Transverse colon (tissue), 4 donors: ENCODE measurements at places on chromosomes 3 and 15. TPM values are rescaled to one million over a fixed set of nuclear protein-coding genes. Genes with fewer than 3 reads are reported as not detected.
A peak's percentile ranks its signal among the peaks of the same experiment; 100 is the strongest.

Gene ARRDC4
- total RNA-seq: 35.9 TPM

Gene ROBO1
- total RNA-seq: 7.6 TPM

Gene HTR3C
- 0.48 TPM for total RNA-seq

Gene VGLL3
- total RNA-seq: 3.8 TPM

Gene ARGFX
- not detected for total RNA-seq

Gene BCHE
- total RNA-seq: 11.3 TPM

Gene CCR9
- total RNA-seq: 0.14 TPM

Gene SOX14
- total RNA-seq: not detected

Gene IL5RA
- total RNA-seq: 0.27 TPM

Gene FETUB
- not detected for total RNA-seq

- H3K27me3 ChIP-seq: no peaks in the 10 kb centered on the region
- no peak for DNase-seq
- peaks cover 8% of the 10 kb centered on the region for H3K4me1 ChIP-seq
- no peaks in the 10 kb centered on the region for H3K36me3 ChIP-seq
Measured at GRCh38 chr15:39473298-39473947, 107.5 kb upstream of the THBS1 start.

DNA sequence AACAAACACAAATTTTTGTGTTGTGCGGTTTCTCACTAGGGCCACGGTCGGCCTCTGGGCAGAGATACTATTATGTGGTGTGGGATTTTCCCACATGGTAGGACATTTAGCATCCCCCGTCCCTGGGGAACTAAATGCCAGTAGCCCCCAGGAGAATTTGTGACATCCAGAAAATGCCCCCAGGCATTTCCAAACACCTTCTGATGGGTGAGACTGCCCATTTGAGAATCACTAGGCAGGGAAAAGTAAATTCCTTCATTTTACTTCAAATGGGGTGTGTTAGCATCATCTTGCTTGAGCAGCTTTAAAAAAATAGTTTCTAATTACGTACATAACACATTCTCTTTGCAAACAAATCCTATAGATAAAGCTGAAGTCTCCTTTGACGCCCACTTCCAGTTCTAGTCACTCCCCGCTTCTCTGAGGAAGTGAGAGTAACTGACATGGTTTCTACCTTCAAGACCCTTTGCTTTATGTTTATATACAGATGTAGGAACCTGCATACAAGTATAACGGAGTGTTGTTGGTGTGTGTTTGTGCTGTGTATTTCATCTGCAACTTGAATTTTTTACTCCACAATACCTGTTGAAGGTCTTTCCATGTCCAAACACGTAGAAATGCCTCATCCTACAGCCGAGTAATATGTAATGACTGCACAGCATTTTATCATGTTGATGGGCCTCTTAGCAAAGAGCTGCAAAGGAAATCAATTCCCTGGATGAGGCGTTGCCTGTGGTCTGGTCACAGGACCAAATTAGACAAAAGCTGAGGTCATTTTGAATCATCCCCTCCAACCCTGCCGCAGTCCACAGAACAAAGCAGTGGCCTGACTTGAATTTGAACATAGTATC lies 31.4 kb upstream of the ZBTB38 start:
- H3K27me3 ChIP-seq: no peaks in the 10 kb centered on the region
- peaks cover 15% of the 10 kb centered on the region for H3K4me1 ChIP-seq
- no peaks in the 10 kb centered on the region for H3K36me3 ChIP-seq
- no peak for DNase-seq
- no peak overlapping the region for H3K4me3 ChIP-seq
- no peak overlapping the region for H3K27ac ChIP-seq

DNA sequence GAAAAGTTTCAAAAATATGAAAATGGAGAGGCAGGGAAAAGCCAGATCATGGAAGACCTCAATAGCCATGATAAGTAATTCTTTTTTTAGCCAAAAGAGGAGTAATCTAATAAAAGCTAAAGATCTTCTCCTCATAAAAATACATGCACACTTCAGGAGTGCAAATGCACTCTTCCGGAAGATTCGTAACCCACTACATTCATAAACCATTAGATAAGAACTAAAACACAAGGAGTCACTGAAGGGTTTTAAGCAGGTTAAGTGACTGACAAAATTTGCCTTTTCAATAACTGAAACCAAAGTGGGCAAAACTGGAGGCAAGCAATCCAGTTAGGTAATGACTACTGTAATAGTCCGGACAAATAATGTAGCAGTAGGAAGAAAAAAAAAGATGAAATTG lies 46.0 kb downstream of the UBE3A start:
- no peaks in the 10 kb centered on the region for H3K27me3 ChIP-seq
- H3K4me1 ChIP-seq: peaks cover 4% of the 10 kb centered on the region
- no peaks in the 10 kb centered on the region for H3K36me3 ChIP-seq
- H3K27ac ChIP-seq: no peak overlapping the region
- H3K4me3 ChIP-seq: no peak overlapping the region

GRCh38 chr3:123682781-123683504 lies 98.1 kb upstream of the HACD2 start:
- no peak overlapping the region for H3K4me3 ChIP-seq
- no peaks in the 10 kb centered on the region for H3K36me3 ChIP-seq
- no peaks in the 10 kb centered on the region for H3K27me3 ChIP-seq
- peak overlapping the region; percentile 86 for H3K27ac ChIP-seq
- no peak for DNase-seq

GRCh38 chr3:184868477-184868876 lies 56.5 kb downstream of the VPS8 start:
- H3K36me3 ChIP-seq: no peaks in the 10 kb centered on the region
- no peaks in the 10 kb centered on the region for H3K27me3 ChIP-seq
- no peak overlapping the region for H3K4me3 ChIP-seq
- DNase-seq: no peak

GRCh38 chr15:69529961-69530633 lies 77.5 kb downstream of the RPLP1 start:
- DNase-seq: no peak
- no peaks in the 10 kb centered on the region for H3K36me3 ChIP-seq
- no peaks in the 10 kb centered on the region for H3K4me1 ChIP-seq
- no peak overlapping the region for H3K27ac ChIP-seq

- no peak overlapping the region for H3K27ac ChIP-seq
- H3K27me3 ChIP-seq: peaks cover 2% of the 10 kb centered on the region
- no peaks in the 10 kb centered on the region for H3K36me3 ChIP-seq
- no peak for DNase-seq
- H3K4me3 ChIP-seq: no peak overlapping the region
Measured at GRCh38 chr3:132008837-132009236, 26.0 kb downstream of the CPNE4 start.

GRCh38 chr3:106006001-106006400 lies 137.2 kb upstream of the CBLB start:
- no peaks in the 10 kb centered on the region for H3K36me3 ChIP-seq
- H3K4me3 ChIP-seq: no peak overlapping the region
- H3K27ac ChIP-seq: no peak overlapping the region
- DNase-seq: no peak
- H3K27me3 ChIP-seq: no peaks in the 10 kb centered on the region

- no peak overlapping the region for H3K27ac ChIP-seq
- H3K4me3 ChIP-seq: no peak overlapping the region
- no peak for DNase-seq
- no peaks in the 10 kb centered on the region for H3K36me3 ChIP-seq
Measured at GRCh38 chr3:41900265-41900664, 61.6 kb downstream of the ULK4 start.

DNA sequence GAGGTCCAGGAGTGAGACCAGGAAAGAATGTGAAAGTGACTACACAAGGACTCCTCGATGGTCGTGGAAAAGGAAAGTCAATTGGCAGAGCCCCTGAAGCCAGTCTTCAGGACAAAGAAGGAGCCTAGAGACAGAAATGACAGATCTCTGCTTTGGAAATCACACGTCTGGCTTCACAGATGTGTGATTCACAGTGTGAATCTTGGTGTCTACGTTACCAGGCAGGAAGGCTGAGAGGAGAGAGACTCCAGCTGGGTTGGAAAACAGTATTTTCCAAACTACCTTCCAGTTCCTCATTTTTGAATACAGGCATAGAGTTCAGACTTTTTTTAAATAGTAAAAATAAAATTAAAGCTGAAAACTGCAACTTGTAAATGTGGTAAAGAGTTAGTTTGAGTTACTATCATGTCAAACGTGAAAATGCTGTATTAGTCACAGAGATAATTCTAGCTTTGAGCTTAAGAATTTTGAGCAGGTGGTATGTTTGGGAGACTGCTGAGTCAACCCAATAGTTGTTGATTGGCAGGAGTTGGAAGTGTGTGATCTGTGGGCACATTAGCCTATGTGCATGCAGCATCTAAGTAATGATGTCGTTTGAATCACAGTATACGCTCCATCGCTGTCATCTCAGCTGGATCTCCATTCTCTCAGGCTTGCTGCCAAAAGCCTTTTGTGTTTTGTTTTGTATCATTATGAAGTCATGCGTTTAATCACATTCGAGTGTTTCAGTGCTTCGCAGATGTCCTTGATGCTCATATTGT lies 6.0 kb downstream of the CCR2 start:
- no peaks in the 10 kb centered on the region for H3K27me3 ChIP-seq
- no peaks in the 10 kb centered on the region for H3K36me3 ChIP-seq

DNA sequence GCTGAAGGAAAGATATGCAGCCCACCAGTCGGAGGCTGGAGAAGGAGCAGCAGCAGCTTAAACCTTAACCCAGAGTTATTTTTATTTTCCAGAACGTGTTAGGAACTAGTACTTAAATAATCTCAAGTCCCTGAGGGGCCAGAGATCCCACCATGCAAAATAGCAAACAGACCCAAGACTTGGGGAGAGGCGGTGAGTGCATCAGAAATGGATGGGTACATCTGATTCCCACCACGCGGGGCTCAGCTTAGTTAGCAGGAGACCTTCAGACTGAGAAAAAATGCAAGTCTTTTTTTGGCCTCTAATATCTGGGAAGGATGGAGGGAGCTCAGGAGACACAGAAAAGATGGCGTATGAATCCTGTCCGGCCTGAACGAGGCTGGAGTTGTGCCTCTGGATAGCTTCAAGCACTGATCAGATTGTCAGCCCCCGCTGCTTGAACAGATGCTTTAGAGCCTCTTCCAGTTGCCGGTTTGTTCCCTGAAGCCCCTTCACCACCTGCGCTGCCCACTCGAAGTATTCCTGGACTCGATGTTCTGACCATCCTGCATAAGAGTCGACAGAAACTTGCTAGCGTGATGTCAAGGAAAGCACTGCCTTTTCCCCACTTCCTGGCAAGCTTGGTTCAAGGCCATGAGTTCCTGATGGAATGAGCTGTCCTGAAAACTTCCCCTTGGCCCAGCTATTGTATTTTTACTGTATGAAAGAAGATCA lies 1.3 kb downstream of the HDDC3 start:
- peak overlapping the region; percentile 74 for H3K4me3 ChIP-seq
- peak overlapping the region; percentile 94 for H3K27ac ChIP-seq
- no peaks in the 10 kb centered on the region for H3K27me3 ChIP-seq
- peaks cover 49% of the 10 kb centered on the region for H3K4me1 ChIP-seq
- H3K36me3 ChIP-seq: no peaks in the 10 kb centered on the region
- DNase-seq: no peak

DNA sequence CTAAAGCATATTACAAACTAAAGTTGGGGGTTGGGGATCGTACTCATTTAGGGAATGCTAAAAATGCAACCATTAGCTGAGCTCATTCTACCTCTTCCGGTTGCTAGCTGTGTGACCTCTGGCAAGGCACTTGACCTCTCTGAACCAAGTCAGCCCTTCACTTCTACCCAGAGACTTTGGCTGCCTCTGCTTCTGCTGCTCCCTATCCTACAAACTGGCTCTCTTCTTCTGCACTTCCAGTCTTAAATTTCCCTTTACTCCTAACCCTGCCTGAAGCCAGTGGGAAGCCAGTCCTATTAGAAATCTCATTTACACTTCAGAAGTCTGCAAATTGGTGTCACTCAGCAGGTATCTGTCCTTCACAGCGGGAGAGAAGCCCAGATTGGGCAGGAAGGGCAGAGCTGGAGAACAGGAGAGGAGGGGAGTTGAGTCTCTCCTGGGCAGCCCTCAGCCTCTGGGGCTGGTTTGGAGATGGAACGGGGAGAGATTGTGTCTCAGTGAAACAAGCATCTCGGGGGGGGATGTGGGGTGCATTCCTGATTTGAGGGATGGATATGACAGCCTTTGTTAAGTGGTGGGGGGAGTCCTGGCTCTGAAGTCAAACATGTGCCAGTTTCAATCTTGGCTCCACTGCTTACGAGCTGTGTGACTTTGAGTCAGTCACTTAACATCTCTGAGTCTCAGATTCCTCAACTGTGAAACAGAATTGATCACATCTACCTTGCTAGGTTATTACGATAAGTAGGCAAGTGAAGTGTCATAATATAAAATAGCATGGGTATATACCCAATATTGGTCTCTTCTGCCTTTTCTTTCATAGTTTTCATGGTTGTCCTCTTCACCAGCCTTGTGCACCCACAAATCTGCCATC lies 7.8 kb upstream of the AEN start:
- H3K4me3 ChIP-seq: no peak overlapping the region
- H3K4me1 ChIP-seq: no peaks in the 10 kb centered on the region
- H3K27ac ChIP-seq: no peak overlapping the region

- H3K4me1 ChIP-seq: no peaks in the 10 kb centered on the region
- H3K4me3 ChIP-seq: no peak overlapping the region
- peak; percentile 66 for DNase-seq
Measured at GRCh38 chr15:62578546-62578945, 413.5 kb upstream of the C2CD4B start.

DNA sequence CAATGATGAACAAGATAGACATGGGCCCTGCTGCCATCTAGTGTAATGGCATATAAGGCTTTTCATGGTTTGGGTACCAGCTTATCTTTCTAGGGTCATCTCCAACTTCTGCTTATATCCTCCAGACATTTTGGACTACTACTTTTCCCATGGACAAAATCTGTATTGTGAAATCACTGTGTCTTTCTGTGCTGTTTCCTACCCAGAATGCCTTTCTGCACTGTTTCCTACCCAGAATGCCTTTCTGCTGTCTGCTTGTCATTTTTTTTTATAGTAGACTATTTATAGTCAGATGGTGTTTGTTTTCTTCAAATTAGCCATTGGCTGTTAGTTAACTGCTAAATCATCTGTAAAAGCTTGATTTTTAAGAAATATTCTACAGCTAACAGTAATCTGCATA lies 20.1 kb downstream of the VPS8 start:
- no peak overlapping the region for H3K4me3 ChIP-seq
- no peak for DNase-seq
- no peaks in the 10 kb centered on the region for H3K4me1 ChIP-seq

DNA sequence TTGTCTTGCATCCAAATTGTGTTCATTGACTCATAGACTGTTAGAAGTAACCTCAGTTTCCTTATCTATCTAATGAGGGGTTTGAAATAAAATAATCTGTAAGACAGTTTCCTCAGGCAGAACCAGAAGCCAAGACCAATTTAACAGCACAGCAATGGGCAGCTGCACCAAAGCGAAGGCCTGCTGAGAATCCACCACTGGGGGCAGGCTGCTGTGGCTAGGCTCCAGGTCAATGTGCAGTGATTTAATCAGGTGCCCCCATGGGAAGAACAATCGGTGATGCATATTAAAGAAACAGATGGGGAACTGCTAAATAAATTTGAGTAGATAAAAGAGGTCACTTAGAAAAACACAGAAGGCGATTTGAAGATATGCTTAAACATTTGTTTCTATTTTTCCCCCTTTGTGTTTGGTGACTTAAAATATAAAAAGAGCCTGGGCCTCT lies 28.0 kb upstream of the TMOD3 start:
- H3K36me3 ChIP-seq: no peaks in the 10 kb centered on the region
- no peaks in the 10 kb centered on the region for H3K27me3 ChIP-seq
